Coronary artery (tissue), 2 donors: ENCODE measurements at places on chromosomes 2 and 18.

DNA sequence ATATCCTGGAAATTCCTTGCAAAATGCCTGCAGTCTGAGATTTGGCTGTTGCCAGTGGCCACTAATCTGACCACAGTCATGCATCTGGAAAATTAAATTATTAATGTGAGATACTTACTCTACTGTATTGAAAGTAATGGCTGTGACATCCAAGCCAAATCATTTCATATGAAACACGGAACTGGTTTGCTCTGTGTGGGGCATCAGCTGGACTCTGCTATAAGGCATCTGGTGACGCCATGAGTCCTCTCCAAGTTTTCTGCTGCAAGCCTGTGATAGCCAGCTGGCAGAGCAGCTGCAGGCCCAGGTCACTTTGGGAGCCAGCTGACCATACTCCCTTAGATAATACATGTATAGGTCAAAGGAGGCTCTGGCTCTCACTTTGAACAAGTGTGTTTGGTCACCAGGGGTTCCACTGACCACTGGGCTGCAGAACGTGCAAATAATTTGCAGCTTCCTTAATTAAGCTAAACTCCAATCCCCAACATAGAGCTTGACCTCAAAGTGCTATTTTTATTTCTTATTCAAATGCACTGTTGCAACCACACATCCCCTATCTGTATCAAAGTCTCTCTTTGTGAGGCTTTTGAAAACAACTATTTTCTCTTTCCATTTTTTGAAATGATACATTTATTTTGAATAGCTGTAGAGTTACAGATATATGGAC lies 152.9 kb downstream of the NCKAP5 start:
- no peak for DNase-seq

GRCh38 chr2:174815526-174815925 lies 51.3 kb upstream of the CHRNA1 start:
- no peak for DNase-seq

DNA sequence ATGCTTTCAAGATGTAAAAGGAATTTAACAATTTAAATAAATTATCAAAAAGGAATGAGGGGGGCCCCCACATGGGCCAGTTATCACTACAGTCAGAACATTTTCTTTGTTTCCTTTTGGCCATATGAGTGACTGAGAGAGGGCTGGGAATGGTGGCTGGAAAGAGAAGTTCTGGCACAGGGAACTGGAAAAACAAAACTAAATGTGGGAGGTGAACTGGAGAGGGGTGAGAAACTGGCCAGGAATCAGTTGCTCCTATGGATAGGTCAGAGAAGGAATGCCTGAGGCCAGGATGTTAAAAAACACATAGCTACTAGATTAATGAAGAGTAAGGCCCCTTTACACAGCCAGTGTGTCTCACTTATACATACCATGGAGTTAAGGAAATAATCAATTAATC lies 121.0 kb downstream of the RBMS1 start:
- DNase-seq = no peak

DNA sequence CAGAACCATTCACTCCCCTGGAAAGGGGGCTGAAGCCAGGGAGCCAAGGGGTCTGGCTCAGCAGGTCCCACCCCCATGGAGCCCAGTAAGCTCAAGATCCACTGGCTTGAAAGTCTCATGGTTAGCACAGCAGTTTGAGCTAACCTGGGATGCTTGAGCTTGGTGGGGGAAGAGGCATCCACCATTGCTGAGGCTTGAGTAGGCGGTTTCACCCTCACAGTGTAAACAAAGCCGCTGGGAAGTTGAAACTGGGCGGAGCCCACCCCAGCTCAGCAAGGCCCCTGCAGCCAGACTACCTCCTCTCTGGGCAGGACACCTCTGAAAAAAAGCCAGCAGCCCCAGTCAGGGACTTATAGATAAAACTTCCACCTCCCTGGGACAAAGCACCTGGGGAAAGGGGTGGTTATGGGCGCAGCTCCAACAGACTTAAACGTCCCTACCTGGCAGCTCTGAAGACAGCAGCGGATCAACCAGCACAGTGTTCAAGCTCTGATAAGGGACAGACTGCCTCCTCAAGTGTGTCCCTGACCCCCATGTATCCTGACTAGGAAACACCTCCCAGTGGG lies 14.7 kb upstream of the TTC32 start:
- DNase-seq = no peak

DNA sequence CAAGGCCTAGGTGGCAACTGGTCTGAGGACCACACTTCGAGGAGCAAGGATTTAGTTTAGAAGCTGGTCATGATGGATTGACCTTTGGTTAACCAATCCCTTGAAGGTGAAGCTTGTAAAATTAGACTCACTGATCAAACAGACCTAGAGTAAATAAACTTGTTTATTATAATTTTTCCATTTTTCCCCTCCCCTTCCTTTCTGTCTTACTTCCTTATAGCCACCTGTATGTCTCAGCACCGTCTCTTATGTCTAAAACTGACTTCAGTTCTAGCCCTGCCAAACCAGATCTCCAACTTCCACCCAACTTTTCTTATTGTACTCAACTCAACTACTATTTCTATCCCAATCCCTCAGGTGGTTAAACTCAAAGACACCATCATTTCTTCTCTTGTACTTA lies 92.8 kb upstream of the THOC1 start:
- DNase-seq = no peak

DNA sequence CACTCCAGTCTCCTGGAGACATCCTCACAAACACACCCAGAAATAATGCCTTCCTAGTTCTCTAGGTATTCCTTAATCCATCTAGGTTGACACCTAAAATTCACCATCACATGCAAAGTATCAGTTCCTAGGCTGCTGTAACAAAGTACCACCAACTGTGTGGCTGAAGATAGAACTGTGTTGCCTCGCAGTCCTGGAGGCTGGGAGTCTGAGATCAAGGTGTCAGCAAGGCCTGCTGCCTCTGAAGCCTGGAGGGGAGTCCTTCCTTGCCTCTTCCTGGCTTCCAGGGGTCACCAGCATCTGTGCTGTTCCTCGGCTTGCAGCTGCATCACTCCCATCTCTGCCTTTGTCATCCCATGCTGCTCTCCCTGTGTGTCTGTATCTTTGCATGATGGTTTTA lies 36.3 kb upstream of the TMEM131 start:
- no peak for DNase-seq

DNA sequence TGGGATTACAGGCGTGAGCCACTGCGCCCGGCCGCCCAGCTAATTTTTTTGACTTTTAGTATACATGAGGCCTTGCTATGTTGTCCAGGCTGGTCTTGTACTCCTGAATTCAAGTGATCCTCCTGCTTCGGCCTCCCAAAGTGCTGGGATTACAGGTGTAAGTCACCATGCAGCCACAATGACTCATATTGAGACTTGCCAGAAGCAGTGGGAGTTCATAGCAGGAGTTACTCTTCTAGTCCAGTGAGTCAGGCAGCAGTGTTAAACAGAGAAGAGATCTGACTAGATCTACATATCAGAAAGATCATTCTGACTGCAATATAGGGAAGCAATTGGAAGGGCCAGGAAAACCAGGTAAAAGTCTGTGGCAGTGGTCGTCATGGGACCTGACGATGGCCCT lies 1.5 kb upstream of the FLACC1 start:
- no peak for DNase-seq

GRCh38 chr18:79744625-79745024 lies 53.1 kb upstream of the KCNG2 start:
- DNase-seq = no peak

- no peak for DNase-seq
Observed at GRCh38 chr2:53969285-53969967, 1.4 kb downstream of the PSME4 start.

DNA sequence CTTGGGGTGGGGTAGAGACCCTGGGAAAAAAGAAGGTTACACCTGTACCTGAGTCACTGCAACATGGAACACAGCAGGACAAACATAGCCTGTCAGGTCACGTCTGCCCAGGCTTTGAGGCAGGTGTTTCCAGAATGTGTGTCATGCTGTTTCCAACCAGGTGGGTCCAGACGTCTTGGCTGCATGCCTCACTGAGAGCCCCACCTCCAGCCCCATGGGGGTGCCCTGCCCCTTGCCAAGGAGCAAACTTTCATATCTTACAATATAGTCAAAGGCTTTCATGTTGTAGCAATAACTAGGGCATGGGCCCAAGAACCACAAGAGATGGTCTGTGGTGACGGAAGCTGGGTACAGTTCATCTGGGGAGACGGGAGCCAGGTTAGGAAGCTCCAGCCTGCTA lies 499.7 kb downstream of the BCL11A start:
- DNase-seq = no peak

DNA sequence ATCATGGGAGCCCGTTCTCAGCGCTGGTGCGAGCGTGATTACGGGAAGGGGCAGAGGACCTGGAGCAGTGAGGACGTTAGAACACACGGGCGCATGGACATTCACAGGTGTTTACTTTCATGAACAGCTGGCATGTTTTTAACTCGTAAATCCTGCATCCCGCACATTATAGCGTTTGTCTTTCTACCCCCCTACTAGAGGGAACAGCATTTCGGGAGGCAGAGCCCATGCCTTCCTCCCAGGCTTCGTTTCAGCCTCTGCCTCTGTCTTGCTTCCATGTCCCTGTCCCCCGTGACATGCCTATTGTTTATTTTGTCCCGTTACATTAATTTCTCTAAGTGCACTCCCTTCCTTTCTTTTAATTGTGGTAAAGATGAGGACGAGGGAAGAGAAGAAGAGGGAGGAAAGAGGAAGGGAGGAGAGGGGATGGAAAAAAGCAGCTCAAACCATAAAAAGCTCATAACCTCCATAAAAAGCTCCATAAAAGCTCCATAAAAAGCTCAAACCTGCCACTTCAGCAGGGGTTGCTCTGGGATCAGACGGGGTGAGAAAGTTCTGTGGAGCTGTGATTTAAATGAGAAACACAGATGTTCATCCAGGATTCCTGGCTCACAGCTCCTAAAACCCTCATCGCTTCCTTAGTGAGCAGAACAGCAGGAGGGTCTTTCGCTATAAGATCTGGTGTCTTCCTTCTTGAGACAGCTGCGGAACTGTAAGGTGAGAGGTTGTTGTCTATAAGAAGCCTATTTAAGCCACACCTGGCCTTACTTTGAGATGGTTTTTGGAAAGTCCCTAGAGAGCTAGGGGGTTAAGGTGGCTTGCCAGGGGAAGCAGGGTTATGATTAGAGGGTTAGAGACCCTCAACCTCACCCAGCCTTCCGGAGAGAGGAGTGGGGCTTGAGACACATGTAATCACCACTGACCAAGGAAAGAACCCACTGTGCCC lies 66.6 kb upstream of the SNTG2 start:
- no peak for DNase-seq

GRCh38 chr2:212991120-212991519 lies 160.3 kb downstream of the IKZF2 start:
- no peak for DNase-seq

DNA sequence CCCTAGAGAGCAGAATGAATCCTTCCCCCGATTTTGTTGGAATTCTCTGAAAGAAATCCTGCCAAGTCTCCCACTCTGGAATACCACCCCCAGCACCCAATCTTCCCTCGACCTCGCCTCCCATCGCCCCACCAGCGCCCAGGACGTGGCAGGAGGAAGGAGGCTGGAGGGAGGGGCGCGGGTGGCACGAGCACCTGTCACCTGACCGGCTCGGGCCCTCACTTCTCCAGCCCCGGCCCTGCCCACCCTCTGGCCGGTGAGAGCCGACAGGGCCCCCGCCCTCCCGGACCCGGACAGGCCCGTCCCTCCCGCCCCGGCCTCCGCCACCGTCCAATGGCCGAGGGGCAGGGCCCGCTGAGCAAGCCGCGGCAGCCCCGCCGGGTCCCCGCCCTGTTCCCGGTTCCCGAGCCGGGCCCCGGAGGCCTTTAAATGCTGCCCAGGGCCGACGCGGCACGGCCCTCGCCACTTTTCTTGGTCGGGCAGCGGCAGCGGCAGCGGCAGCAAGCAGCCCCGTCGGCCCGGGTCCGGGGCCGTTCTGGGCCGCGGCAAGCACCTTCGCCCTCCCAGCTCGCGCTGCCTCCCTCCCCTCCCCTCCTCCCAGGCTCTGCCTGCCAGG lies at the start of gene LGALSL:
Gene LGALSL (plus strand): TSS at position 393 of the 616 bp plus-strand sequence. CDS start 384 bp downstream, outside the sequence.
- peak; percentile 91 for DNase-seq

DNA sequence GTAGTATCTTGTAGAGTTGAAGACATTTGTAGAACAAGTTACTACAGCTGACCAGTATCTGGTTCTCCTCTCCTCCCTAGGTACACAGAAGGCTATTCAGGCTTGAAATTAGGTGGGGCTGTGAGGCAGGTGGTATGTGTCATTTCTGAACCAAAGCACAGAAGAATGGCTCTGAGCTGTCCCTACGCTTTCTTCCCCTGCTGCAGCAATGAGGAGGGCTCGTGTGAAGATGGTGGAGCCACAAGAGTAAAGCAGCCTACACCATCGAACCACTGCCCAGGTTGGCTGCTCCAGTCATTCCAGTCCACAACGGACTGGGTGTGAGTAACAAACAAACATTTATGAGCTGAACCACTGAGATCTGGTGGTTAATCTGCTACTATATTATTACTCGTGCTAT lies 148.9 kb downstream of the DTNB start:
- DNase-seq = no peak

GRCh38 chr2:106530866-106531265 lies 43.7 kb downstream of the CD8B2 start:
- DNase-seq = no peak

- DNase-seq = no peak
Observed at GRCh38 chr2:114400890-114401289, 41.6 kb upstream of the DPP10 start.

DNA sequence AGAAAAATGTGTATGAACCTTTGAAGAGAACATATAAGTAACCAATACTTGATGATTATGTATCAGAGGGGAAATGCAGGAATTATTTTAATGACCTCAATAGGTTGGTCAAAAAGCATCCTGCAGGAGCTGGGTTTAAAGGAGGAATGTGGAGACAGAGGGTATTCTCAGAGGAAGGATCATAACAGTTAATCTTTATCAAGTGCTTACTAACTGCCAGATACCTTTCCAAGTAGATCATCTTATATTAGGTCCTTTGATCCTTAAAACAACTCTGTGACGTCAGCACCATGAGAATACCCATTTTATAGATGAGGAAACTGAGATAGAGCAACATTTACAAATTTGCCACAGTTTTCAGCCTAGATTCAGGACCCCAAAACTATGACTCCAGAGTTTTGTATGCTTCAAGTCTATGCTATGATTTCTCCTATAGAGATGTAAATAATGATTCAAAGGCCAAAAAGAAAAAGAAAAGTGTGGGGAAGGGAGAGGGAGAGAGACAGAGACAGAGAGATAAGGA lies 3.0 kb downstream of the RFTN2 start:
- DNase-seq = no peak

DNA sequence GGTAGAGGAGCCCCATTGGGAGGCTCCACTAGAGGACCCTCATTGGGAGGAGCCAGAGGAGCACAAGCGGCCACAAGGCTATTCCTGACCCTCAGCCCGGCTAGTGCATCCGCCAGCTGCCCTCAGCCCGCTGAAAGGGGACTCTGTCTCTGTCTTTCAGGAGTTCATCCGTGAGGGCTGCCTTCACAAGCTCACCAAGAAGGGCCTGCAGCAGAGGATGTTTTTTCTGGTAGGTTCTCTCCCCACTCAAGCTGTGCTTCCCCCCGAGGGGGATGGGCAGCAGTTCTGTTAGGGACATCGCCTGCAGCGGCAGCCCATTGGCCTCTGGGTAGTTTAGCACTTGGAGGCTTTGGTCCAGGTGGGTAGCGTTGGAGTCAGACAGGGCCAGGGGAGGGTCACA lies 25.1 kb downstream of the STK25 start:
- no peak for DNase-seq

GRCh38 chr18:22549260-22549937 lies 131.7 kb upstream of the CTAGE1 start:
- no peak for DNase-seq
